ENCODE measurements at places on chromosomes 13 and 19. TPM values are rescaled to one million over a fixed set of nuclear protein-coding genes. Genes with fewer than 3 reads are reported as not detected.

GRCh38 chr13:97344265-97345175, 89.4 kb upstream of the RAP2A start:
- DNase-seq = peak; percentile 50

The IFT88 gene
- 9.8 TPM for total RNA-seq

GRCh38 chr19:46772170-46773017, 16.0 kb downstream of the SLC1A5 start:
- DNase-seq = no peak

- DNase-seq = no peak
Measured at GRCh38 chr13:94291631-94292322, 187.7 kb downstream of the DCT start.

DNA sequence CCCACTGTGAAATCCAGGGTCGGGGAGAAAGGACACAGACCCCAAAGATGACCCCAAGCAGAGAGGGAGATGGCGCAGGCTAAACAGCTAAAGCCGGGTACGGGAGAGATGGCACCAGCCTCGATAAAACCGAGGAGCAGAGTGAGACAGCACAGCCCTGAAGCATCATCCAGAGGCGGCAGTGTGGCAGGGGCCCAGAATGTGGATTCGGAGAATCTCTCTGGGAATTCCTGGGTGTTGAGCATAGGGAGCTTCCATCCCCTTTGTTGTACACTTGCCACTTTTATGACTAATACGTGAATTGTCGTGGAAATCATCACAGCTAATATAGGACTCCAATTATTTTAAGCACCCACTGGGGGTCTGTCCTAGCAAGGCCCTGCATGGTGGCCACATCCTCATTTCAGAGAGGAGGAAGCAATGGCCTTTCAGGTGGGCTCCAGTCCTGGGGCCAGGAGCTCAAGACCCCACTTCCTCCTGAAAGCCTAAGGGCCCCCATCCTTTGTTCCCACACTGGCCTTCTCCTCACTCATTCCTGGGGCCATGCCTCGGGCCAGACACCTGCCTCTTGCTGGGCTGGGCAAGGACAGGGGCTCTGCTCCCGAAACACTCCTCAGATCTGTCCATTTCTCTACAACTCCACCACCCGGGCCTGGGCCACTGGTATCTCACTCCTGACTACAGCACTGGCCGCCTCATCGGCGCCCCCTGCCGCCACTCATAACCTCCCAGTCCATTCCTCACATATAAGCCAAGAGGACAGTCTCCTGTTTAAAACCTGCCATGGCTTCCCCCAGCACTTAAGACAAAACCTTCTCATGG, 29.3 kb upstream of the ATP1A3 start:
- DNase-seq = peak; percentile 65

GRCh38 chr19:8149261-8150094, at the start of gene FBN3:
FBN3 (minus strand) TSS chr19:8149592; CDS start chr19:8147480, 2,112 bp downstream.
- no peak for DNase-seq

DNA sequence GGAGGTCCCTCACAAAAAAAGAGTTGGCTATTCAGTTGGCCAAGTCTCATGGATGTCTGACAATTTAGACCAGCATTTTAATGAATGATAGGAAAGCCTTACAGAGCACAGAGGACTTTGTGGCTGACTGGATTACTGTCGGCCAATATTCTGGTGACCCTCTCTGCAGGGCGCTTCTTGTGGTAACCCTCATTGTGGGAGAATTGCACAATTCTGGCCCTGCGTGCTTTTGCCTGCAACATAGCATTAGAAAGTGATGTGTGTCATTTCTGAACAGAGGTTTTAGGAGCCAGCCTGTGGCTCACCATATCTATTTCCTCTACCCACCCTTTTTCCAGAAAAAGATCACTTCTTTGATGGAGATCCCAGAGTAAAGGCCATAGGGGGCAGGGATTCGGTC, 71.4 kb downstream of the EFNB2 start:
- DNase-seq = no peak

The MAST3 gene
- 0.20 TPM for total RNA-seq

The CCDC70 gene
- total RNA-seq = not detected
